ENCODE measurements at places on chromosomes 12 and 14.
A peak's percentile ranks its signal among the peaks of the same experiment; 100 is the strongest.

DNA sequence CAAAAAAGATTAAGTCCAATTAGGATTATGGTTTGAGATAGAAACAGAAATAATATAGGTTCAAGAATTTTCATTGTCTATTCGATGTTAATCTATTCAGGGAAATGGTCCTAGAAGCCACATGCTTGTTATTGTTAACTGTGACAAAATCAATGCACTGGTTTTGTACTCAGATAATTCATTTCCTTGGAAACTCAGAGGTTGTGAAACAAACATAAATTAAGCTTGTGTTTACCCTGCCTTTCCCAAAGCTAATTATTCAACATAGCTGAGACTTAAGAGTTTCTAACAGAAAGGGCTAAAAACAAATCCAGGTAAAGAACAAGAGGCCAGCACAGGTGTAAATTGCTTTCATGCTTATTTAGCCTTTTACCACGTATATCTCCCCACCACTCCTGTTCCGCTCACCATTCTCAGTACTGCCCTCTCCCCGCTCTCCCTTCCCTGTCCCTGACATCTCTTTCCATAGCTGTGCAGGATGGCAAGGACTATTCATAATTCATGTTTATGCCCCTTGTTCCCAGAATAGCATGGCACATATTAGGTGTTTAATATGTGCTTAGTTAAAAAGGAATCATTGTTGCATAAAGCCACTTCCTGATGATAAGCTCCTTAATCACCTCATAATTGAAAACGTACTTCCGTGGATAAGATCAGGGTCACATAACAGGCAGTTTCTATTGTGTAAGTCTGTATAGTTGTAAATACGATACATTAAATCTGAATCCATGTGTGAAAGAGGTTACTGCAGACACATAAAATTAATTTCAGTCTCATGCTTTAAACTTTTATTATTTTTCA lies 131.8 kb upstream of the USP15 start:
- H3K4me1 ChIP-seq = no peaks in the 10 kb centered on the region
- no peak overlapping the region for H3K4me3 ChIP-seq

GRCh38 chr14:61296151-61296550 lies 15.0 kb upstream of the TMEM30B start:
- peaks cover 36% of the 10 kb centered on the region for H3K4me1 ChIP-seq
- no peak overlapping the region for H3K4me3 ChIP-seq
- peaks cover 4% of the 10 kb centered on the region for H3K36me3 ChIP-seq
- H3K27me3 ChIP-seq = no peaks in the 10 kb centered on the region
- no peak overlapping the region for H3K27ac ChIP-seq

- DNase-seq = no peak
- H3K36me3 ChIP-seq = peaks cover 58% of the 10 kb centered on the region
- peak overlapping the region; percentile 100 for H3K27ac ChIP-seq
- no peaks in the 10 kb centered on the region for H3K27me3 ChIP-seq
- H3K4me3 ChIP-seq = peak overlapping the region; percentile 100
- peaks cover 35% of the 10 kb centered on the region for H3K4me1 ChIP-seq
These were observed 1.6 kb downstream of the ZFC3H1 start for GRCh38 chr12:71661977-71662530.

- H3K27me3 ChIP-seq = peaks cover 9% of the 10 kb centered on the region
- DNase-seq = no peak
- no peaks in the 10 kb centered on the region for H3K36me3 ChIP-seq
- H3K4me3 ChIP-seq = no peak overlapping the region
- no peaks in the 10 kb centered on the region for H3K4me1 ChIP-seq
These were observed 22.4 kb upstream of the LRRK2 start for GRCh38 chr12:40202095-40203059.

GRCh38 chr12:11856971-11857370 lies 207.5 kb downstream of the ETV6 start:
- H3K4me1 ChIP-seq = peaks cover 30% of the 10 kb centered on the region
- no peak overlapping the region for H3K27ac ChIP-seq
- no peaks in the 10 kb centered on the region for H3K27me3 ChIP-seq
- peaks cover 80% of the 10 kb centered on the region for H3K36me3 ChIP-seq
- DNase-seq = no peak

DNA sequence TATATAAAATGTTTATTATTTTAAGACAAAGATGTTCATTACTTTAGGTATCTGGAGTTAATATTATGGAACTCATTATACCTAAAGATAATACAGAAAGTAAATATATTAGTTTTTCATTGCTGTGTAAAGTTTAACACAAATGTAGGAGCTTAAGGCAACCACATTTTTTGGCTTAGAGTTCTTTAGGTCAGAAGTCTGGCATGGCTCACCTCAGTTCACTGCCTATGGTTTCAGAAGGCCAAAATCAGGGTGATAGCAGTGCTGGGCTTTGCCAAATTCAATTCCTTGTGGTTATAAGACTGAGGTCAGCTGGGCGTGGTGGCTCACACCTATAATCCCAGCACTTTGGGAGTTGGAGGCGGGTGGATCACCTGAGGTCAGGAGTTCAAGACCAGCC lies 35.5 kb upstream of the PRPF39 start:
- H3K36me3 ChIP-seq = peaks cover 12% of the 10 kb centered on the region
- no peaks in the 10 kb centered on the region for H3K4me1 ChIP-seq
- no peak for DNase-seq
- H3K27ac ChIP-seq = no peak overlapping the region
- no peaks in the 10 kb centered on the region for H3K27me3 ChIP-seq

GRCh38 chr12:22576473-22576872 lies 32.1 kb upstream of the C2CD5 start:
- DNase-seq = no peak
- H3K27me3 ChIP-seq = peaks cover 2% of the 10 kb centered on the region
- no peak overlapping the region for H3K4me3 ChIP-seq
- no peaks in the 10 kb centered on the region for H3K4me1 ChIP-seq

Measured in activated T-helper 2 cell treated with anti-CD3 and anti-CD28 coated beads, Interferon-gamma antibody, Interleukin-2, Interleukin-4, amounts not matched to agents 10 μg/mL and 5 μg/mL and 100 μg/mL, durations not matched to agents 14 hours and 24 hours and 36 hours (primary cell).